Dermis microvascular lymphatic vessel endothelial cell (primary cell): ENCODE measurements at places on chromosomes 3 and 15. TPM values are rescaled to one million over a fixed set of nuclear protein-coding genes. Genes with fewer than 3 reads are reported as not detected.

Gene PLOD2
- total RNA-seq, result 70.2 and 81.0 TPM in 2 replicates

Gene MME
- 1.3 and 2.3 TPM in 2 replicates for total RNA-seq

Gene DUSP7
- total RNA-seq, result 6.9 and 8.7 TPM in 2 replicates

Gene B3GALNT1
- total RNA-seq, result 11.9 and 12.9 TPM in 2 replicates

Gene ARGFX
- total RNA-seq, result not detected in 2 replicates

Gene USP13
- 18.5 and 38.1 TPM in 2 replicates for total RNA-seq

Gene ITGB5
- total RNA-seq, result 51.0 and 70.0 TPM in 2 replicates

Gene RHCG
- total RNA-seq, result not detected in 2 replicates

Gene SLC6A1
- total RNA-seq, result not detected in 2 replicates

Gene CRYGS
- 0.77 and 0.89 TPM in 2 replicates for total RNA-seq

Gene TRPM1
- under 0.01 and 0.25 TPM in 2 replicates for total RNA-seq

Gene AGBL1
- total RNA-seq, result not detected in 2 replicates

Gene PCLAF
- 15.7 and 37.5 TPM in 2 replicates for total RNA-seq

Gene TMEM45A
- 10.7 and 21.6 TPM in 2 replicates for total RNA-seq

Gene HESX1
- 0.13 and 0.63 TPM in 2 replicates for total RNA-seq

Gene CAMK1
- 24.7 and 33.1 TPM in 2 replicates for total RNA-seq

Gene DHX36
- total RNA-seq, result 21.3 and 27.8 TPM in 2 replicates

Gene INKA1
- 13.6 and 15.0 TPM in 2 replicates for total RNA-seq

Gene MUSTN1
- 0.25 TPM in 1 of 2 replicates, not detected in the other for total RNA-seq

Gene ROPN1B
- not detected in 2 replicates for total RNA-seq

Gene CCDC9B
- 6.5 and 13.3 TPM in 2 replicates for total RNA-seq

Gene MINAR1
- total RNA-seq, result 0.51 and 1.0 TPM in 2 replicates

Gene SRGAP3
- total RNA-seq, result 1.0 and 2.3 TPM in 2 replicates

Gene IMPG2
- 0.26 and 0.76 TPM in 2 replicates for total RNA-seq

Gene COPB2
- total RNA-seq, result 152 and 165 TPM in 2 replicates

Gene THSD4
- total RNA-seq, result 13.1 and 25.4 TPM in 2 replicates

Gene CCR2
- not detected in 2 replicates for total RNA-seq

Gene LRIG1
- total RNA-seq, result 35.3 and 59.8 TPM in 2 replicates

Gene EFCC1
- 2.7 and 9.0 TPM in 2 replicates for total RNA-seq

Gene GBE1
- 60.4 and 73.9 TPM in 2 replicates for total RNA-seq

Gene ADGRG7
- not detected in 2 replicates for total RNA-seq

Gene GOLGA8J
- total RNA-seq, result not detected in 2 replicates

Gene DLEC1
- under 0.01 TPM in 2 replicates for total RNA-seq
